Fibroblast of skin of right biceps (primary cell): ENCODE measurements at places on chromosomes 7 and 10.

- DNase-seq, result peak; percentile 79
Observed at GRCh38 chr10:132961787-132962622, 19.6 kb upstream of the CFAP46 start.

GRCh38 chr10:94760586-94761178 is 1.8 kb upstream of the CYP2C19 start:
- no peak for DNase-seq

- DNase-seq, result no peak
Observed at GRCh38 chr7:120915314-120916105, 35.1 kb upstream of the ING3 start.

- DNase-seq, result no peak
Observed at GRCh38 chr7:51029131-51029530, 246.4 kb upstream of the GRB10 start.

GRCh38 chr7:78616539-78616938 is 818.0 kb downstream of the PHTF2 start:
- no peak for DNase-seq

- no peak for DNase-seq
Observed at GRCh38 chr10:93991114-93991513, 2.6 kb upstream of the PLCE1 start.

- DNase-seq, result no peak
Observed at GRCh38 chr7:155883491-155884224, 71.4 kb upstream of the SHH start.

DNA sequence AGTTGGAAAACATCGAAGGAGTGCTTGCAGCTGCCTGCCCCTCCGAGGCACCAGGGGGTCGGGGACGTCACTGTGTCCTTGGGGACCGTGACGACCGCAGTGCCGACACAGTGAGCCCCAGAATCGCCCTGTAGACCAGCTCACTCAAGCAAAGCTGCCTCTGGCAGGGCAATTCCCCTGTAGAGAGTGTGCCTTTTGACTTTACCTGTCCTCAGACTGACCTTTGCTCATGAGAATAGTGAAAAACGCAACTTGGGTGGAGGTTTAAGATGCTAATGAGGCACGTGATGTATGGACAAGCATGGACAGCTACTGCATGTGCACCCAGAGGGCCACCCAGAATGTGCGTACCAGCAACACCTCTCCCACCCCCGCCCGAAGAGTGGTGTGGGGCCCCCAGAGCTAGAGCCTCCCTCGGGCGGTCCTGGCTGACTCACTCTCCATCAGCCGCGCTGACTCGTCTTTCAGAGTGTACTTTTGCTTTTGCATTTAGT is 271.9 kb downstream of the ADARB2 start:
- peak; percentile 1 for DNase-seq

GRCh38 chr7:152145853-152146466 is 120.5 kb downstream of the GALNT11 start:
- peak; percentile 73 for DNase-seq
